Glutamatergic neuron (in vitro differentiated cells): ENCODE measurements at places on chromosomes 3 and 15. TPM values are rescaled to one million over a fixed set of nuclear protein-coding genes. Genes with fewer than 3 reads are reported as not detected.

DNA sequence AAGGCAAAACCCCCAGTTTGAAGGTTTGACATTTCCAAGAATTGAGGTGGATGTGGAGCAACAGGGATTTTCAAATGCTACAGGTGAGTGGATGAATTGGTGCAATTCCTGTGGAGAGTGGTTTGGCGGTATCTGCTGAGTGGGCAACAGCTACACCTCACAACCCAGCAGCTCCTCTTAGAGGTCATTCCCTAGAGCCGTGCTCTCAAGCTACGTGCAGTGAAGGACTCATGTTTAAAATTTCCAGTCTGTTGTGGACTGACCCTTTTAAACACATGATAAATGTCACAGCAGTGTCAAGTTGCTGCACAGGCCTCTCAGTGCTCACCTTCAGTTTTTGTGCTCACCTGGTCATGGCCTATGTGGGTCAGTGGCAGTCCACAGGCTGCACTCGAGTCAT lies 9.5 kb downstream of the C3orf20 start:
- DNase-seq: no peak

- DNase-seq: no peak
Measured at GRCh38 chr3:10370429-10370828, 49.5 kb upstream of the SEC13 start.

GRCh38 chr3:134809427-134810051 lies 14.5 kb downstream of the EPHB1 start:
- DNase-seq: no peak

Gene ADAMTS17
- 6.8 TPM for total RNA-seq
